Left kidney (tissue), 8 donors: ENCODE measurements at places on chromosomes 3 and 15. TPM values are rescaled to one million over a fixed set of nuclear protein-coding genes. Genes with fewer than 3 reads are reported as not detected.
A peak's percentile ranks its signal among the peaks of the same experiment; 100 is the strongest.

- DNase-seq, result no peak
Observed at GRCh38 chr15:100596792-100597191, 5.2 kb downstream of the LINS1 start.

The AADACL2 gene
- polyA plus RNA-seq, result not detected

GRCh38 chr3:81302045-81302444, 459.4 kb downstream of the GBE1 start:
- peak; percentile 40 for DNase-seq

The HTR3E gene
- polyA plus RNA-seq, result not detected

DNA sequence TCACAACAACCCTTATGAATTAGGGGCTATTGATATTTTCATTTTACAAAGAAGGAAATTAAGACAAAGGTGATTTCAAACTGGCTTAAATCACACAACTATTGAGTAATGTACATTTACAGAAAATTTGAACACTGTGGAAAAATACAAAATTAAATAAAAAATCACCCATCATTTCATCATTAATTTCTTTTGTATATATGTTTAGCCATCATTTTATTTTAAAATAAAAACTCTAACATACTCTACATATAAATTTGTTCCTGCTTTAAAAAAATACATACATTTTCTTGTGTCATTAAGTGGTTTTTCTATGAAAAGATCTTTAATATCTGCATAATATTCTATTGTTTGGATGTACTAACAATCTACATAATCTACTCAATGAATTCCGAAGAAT, 20.2 kb downstream of the CLDN11 start:
- DNase-seq, result no peak

- DNase-seq, result no peak
Observed at GRCh38 chr15:57504599-57504940, 87.1 kb upstream of the MYZAP start.

The EPHA3 gene
- polyA plus RNA-seq, result 5.1 TPM

The NKTR gene
- 220 TPM for polyA plus RNA-seq

The ZNF609 gene
- polyA plus RNA-seq, result 37.2 TPM

The ARPIN gene
- polyA plus RNA-seq, result 33.1 TPM

DNA sequence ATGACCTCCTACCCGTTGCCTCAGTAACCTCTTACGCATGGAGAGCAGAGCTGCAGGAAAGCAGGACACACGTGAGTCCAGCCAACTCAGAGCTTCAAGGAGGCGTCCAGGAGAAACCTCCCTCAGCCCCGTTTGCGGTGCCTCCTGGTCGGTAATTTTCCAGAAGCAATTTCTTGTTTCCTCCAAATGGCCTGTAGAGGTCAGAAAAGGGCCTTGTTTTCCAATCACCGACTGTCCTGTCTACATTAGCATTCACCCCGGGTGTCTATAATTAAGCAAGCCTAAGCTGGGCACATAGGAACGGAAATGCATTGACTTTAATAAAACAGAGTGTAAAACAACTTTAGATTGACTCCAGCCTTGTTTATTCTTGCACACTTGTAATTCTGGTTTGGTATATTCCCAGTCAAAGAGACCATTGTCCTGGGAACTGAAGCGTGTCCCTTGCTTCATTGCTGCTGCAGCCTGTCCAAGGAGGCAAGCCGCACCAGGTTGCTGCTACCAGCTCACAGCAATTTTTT, 836.2 kb downstream of the AGBL1 start:
- DNase-seq, result peak; percentile 54

The MBD4 gene
- polyA plus RNA-seq, result 54.5 TPM

DNA sequence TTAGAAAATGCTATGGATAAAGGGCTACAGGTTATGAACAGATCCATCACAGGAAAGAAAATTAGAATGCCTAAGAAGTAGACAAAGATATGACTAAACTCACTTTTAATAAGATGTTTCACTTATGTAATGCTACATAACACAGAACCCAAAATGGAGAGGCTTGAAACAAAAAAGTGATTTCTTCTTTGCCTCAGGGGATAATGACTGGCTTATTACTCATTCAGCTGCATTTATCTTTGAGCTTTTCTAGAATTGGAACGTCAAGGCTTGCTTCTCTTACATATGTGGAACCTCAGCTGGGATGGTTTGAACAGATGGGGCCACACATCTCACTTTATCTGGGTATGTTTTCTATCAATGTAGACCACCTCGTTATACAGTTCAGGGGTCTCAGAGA, 120.6 kb upstream of the EPHA3 start:
- DNase-seq, result no peak

- no peak for DNase-seq
Observed at GRCh38 chr15:100847194-100847593, 32.4 kb upstream of the ALDH1A3 start.

- no peak for DNase-seq
Observed at GRCh38 chr3:143535994-143536784, 312.1 kb downstream of the SLC9A9 start.

DNA sequence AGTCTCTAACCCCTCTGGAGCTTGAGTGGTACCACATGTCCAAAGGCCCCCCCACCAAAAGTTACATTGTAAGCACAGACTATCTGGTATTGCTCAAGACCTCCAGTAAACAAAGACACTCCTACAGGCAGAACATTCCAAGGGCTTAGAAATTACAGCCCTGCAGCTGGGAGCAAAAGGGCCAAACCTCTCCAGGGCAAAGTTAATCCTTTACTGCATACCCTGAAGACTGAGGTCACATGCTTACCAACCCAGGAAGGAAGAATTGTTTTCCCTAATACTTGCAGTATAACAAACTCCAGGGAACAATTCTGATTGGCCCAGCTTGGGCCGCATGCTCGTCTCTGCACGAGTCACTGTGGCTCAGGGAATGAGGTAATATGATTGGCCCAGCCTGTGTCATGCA, 266.1 kb upstream of the NR2F2 start:
- no peak for DNase-seq

The DENND4A gene
- polyA plus RNA-seq, result 21.8 TPM

GRCh38 chr3:48468329-48468731, 21.8 kb downstream of the ATRIP start:
- DNase-seq, result no peak

The TPRG1 gene
- polyA plus RNA-seq, result 0.68 TPM

DNA sequence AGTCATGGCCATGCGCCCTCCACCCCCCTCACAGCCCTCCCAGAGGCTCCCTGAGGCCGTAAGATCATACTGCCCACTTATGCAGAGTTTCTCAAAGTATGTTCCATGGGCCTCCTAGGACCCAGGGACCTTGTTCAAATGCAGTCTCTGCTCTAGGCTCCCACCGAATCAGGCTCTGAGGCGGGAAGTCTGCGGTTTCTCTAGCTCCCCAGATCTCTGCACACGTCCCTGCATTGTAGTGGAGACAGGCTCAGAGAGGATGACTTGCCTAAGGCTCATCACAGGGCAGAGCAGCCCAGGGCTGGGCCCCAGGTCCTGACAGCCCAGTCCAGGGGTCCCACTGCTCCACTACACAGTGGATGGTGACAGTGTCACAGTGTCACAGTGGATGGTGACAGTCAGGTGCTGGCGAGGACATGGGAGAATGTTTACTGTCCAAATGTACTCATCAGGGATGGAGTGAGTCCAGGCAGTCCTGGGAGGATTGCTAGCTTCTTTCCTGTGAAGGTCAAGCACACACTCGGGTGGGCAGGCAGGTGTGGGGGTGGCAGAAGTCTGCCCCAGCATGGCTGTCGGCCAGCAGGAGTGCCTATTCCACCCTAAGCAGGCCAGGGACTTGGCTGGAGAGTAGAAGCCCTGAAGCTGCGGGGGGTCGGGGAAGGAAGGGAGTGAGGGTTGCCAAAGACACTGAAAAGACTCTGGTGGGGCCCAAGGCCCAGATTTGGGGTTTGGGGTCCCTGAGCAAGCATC, 12.4 kb downstream of the ANKRD63 start:
- DNase-seq, result no peak

The GMNC gene
- polyA plus RNA-seq, result 8.1 TPM

DNA sequence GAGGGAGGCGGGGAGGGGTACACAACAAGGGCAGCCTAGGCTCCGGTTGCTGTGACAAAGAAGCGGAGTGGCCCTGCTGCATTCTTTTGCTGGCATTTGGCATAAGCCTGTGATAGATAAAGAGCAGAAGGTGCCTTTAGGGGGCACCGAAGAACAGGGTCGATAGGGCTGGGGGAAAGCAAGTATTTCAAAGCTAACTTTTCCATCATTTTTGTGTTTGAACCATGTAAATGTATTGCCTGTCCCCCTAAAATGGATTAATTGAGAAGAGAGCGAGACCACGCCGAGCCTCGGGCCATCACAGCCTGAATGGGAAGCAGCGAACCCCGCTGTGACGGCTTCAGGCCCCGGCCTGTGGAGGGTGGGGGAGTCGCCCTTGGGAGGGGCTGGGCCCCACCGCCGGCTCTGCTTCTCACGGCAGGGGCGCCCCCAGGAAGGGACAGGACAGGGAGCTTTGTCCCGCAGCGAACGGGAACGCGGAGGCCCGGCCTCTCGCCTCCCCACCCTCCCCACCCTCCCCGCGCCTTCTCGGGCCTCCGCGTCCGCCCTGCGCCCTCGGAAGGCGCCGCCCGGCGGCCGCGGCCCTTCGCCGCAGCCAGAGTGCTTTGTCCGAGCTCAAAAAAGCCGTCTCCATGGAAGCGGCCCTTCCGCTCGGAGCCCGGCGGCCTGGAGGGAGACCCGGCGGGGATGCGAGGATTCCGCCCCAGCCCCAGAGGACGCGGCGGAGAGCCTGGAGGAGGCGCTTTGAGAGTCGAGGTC, 32.4 kb upstream of the ALDH1L1 start:
- DNase-seq, result peak; percentile 66

DNA sequence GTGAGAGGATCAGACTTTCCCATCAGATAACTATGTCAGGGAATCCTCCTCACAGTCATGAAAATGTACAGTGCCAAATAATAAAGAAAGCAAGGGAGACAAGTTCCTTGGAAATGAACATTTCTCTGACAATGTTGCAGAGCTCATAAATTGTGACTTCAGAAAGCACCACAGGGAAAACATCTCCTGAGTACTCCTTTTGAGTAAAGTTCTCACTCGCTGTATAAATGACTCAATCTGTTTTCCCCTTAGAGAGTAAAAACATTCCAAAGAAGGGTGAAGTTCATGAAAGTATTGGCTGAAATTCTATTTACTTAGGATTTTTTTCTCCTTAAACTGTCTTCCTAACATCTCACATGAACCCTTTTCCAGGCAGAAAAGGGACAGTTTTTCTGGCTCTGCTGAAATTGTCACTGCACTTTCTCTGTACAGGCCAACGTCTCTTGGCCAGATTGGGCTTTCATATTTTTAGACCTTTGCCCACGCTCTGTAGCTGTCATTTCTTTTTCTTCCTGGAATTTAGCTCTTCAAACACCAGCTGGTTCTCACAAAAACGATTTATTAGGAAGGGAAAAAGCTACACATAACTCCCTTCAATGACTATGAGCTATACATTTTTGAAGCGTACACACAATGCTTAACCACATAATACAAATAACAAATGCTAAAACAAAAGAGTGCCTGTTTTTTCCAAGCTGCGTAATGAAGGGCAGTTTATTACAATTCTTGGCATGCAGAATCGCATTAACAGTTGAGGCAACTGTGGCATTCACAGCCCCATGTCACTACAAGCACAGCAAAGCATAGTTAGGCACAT, 216.1 kb downstream of the ATP8B4 start:
- DNase-seq, result peak; percentile 81

The EOMES gene
- 0.10 TPM for polyA plus RNA-seq

DNA sequence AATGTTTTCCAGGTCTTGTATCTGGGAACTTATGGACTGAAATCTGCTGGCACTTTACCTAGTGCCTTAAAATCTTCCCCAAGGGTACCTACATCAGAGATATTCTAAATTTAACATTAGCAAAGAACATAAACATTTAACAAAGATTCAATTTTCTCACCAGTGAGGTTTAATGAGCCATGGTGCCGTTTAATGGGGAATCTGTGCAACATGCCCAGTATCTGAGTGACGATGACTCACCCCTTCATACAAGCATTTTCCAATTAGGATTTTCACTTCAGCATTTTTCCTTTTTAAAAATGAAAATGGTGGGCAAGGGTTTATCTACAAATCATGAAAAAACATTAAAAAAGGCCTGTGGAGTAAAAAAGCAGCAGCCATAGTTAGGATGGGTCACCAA, 189.4 kb downstream of the SLC9A9 start:
- DNase-seq, result no peak

DNA sequence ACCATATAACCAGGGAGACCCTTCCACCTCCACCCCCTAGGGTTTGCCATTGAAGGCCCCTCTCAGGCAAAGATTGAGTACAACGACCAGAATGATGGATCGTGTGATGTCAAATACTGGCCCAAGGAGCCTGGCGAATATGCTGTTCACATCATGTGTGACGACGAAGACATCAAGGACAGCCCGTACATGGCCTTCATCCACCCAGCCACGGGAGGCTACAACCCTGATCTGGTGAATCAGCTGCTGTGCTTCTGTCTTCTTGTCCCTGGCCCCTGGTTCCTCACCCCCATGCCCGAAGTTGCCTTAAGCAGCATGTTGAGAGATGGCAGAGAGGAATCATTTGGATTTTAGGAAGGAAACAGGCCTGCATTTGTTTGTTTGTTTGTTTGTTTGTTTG, 98.4 kb downstream of the FLNB start:
- DNase-seq, result no peak

DNA sequence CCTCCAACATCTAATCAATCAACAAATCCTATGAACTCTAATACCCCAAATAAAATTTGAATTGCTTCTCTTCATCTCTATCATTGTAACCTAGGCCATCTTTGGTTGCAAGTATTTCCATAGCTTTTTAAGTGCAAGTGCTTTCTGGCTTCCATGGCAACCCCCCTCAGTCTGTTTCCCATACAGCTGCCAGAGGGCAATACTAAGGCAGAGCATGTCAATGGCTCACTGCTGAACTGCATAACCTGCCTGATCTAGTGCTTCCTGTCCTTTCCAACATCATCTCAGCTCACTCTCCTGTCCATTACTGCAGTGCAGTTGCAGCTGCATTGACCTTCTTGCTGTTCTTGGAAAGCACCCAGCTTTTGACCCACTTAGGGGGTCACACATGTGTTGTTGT, 198.4 kb downstream of the WNT5A start:
- DNase-seq, result no peak
